ENCODE measurements at places on chromosomes 5 and 9. TPM values are rescaled to one million over a fixed set of nuclear protein-coding genes. Genes with fewer than 3 reads are reported as not detected.

The GPX3 gene
- 2.7 TPM for total RNA-seq

The CCDC183 gene
- total RNA-seq = not detected

The C5orf58 gene
- not detected for total RNA-seq

The BRINP1 gene
- not detected for total RNA-seq

The SPTLC1 gene
- 76.2 TPM for total RNA-seq

The PCDHB10 gene
- total RNA-seq = 0.15 TPM

The GRIN3A gene
- not detected for total RNA-seq

The INSL4 gene
- not detected for total RNA-seq

The COL23A1 gene
- not detected for total RNA-seq

The ESM1 gene
- 2.5 TPM for total RNA-seq

The PRUNE2 gene
- 3.6 TPM for total RNA-seq

The FYB1 gene
- total RNA-seq = not detected

The LCN9 gene
- not detected for total RNA-seq

The DYNC2I2 gene
- 112 TPM for total RNA-seq

The PDE6A gene
- not detected for total RNA-seq

The C9orf50 gene
- total RNA-seq = 0.50 TPM

The TSSK1B gene
- not detected for total RNA-seq

The HRCT1 gene
- total RNA-seq = 5.4 TPM

The ANKRD34B gene
- not detected for total RNA-seq

The BARHL1 gene
- not detected for total RNA-seq

The ADAMTSL2 gene
- not detected for total RNA-seq

The TMEM174 gene
- not detected for total RNA-seq

The NMUR2 gene
- total RNA-seq = not detected

The SOWAHA gene
- not detected for total RNA-seq

The INSL6 gene
- total RNA-seq = not detected

The PCDHA1 gene
- not detected for total RNA-seq

The PURA gene
- 1.8 TPM for total RNA-seq

The GRAMD2B gene
- 14.1 TPM for total RNA-seq

The DOCK2 gene
- total RNA-seq = 3.0 TPM

The HDAC3 gene
- total RNA-seq = 45.4 TPM

The SLC36A3 gene
- not detected for total RNA-seq

The RNF208 gene
- 1.2 TPM for total RNA-seq

The ARHGEF37 gene
- 0.34 TPM for total RNA-seq

The TPD52L3 gene
- not detected for total RNA-seq
